ENCODE measurements at places on chromosomes 2 and 18.

GRCh38 chr2:128405981-128406613, 87.4 kb upstream of the HS6ST1 start:
- DNase-seq = no peak

DNA sequence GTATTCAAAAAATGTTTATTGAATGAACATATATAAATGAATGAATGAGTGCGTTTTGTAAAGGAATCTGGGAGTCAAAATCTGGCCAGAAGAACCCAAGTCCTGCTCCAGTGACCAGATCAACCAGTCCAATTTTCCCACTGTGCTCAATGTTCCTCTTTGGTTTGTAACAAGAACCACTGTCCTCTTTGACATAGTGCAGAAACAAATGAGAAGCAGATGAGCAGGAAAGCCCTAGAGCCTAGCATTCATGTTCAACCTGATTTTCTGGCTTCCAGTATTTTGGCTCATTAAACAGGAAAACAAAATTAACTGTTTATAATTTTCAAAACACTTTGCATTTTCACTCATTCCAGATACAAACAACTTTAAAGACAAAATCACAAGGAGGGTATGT, 23.2 kb downstream of the FAM124B start:
- DNase-seq = no peak

DNA sequence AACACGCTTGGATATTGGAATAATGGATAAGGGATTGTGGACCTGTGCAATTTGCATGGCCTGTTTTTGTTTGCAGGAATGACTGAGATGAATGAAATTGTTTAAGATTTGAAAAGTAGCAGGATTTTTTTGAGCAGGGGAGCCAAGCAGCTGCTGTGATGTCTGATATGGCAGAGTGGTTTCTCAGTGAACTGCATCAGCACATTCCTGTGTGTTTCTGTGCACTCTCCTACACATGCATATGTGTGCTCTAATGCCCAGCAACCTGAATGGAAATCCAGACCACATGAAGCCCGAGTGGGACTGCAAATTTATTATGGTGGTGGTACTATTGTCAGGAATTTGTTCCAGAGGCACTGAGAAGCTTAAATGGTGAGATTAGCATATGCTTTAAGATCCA, 161.7 kb downstream of the PARD3B start:
- DNase-seq = no peak

DNA sequence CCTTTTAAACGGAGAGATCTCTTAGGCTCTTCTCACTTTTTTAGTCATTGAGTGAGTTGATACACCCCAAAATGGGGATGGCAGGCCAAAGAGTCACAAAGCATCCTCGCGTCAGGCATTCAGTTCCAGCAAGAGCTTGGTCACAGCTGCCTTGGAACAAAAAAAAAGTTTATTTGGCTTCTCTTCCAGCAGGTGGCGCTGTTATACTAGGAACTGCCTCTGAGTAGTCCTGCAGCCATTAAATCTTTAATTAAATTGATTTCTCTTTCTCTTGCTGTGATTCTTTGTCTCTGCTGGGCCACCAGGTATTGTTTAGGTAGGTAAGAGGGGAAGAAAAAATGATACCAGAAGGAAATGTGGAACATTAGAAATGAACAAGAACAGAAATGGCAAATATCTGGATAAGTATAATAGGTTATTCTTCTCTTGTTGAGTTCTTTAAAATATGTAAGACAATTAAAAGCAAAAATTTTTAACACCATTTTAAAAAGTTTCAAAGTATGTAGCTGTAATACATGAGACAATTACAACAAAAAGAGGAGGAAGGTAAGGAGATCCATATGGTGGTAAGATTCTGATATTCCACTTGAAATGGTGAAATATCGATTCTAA, 175.1 kb downstream of the GALNT1 start:
- peak; percentile 72 for DNase-seq

- DNase-seq = peak; percentile 2
Measured at GRCh38 chr18:32530947-32531651, 60.4 kb upstream of the GAREM1 start.
